ENCODE measurements at places on chromosomes 6 and 20.

DNA sequence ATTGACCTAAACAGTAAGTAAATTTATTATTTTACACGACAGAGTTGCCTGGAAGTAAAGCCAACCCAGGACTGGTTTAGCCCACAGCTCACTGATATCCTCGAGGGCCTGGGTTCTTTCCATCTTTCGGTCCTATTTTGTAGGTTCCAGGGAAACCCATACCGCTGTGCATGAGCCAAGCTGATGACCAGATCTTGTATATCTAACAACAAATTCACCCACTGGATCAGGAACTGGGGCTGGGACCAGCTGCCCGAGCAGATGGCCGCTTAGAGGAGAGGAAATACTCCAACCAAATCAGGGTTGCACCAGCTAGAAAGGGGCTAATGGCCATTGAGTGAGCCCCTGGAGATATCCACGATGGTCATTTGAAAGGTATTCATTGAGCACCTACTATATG lies 139.2 kb downstream of the BACH2 start:
- no peak for DNase-seq

DNA sequence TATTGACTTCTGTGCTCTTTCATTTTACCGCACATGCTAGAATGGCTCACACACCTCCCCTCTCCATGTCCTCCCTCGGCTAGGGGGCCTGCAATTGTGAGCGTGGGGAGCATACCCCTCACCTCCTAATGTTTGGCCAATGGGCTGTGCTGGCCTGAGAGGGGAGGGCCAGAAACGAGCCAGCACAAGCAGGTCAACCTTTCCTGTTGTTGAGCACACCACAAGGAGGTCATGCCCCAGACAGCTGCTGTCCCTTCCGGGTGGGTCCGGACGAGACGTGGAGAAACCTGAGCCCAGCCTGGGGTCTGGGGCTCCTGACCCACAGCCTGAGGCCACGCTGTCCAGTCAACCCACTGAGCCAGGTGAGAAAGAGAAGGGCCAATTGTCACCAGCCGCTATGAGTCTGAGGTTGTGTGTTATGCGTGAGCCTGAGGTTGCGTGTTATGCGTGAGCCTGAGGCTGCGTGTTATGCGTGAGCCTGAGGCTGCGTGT lies 77.4 kb downstream of the TTLL2 start:
- no peak for DNase-seq

DNA sequence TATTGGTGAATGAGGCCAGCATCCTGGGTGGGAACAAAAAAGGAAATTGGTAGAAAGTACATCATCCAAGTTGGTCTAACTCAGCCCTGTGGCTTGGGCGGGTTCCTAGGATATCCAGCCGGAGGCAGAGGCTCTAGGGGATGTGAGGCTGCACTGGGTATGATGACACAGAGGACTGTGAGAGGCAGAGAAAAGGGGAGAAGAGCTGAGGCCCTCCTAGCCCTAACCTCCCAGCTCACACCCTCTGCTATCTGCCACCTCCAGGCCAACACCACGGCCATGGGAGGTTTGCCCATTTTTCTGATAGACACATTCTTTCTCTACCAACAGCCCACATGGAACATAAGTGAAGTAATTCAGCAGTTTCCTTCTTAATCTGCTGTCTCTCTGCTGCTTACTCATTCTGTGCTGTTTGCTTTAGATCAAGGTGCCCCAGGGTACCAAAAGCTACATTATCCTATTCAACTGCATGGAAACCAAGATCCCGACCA lies 284.4 kb downstream of the ESR1 start:
- no peak for DNase-seq

DNA sequence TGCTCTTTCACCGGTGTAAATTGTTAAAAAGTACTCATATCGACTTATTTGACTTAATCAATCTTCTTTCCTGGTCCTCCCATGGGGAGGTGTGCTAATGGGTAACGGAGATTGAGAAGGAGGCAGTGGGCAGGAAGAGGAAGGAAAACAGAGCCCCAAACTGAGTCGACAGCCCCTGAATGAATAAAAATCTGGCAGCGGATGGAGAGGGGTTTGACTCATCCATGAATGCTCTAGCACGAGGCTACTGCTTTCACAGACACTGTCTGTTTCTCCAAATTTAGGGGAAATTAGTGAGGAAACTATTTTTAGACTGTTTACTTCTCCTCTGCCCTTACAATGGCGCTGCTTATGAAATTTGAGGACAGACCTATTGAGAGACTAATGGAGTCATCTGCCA lies 142.2 kb upstream of the ATXN1 start:
- no peak for DNase-seq

GRCh38 chr6:106620931-106621672 lies 8.2 kb downstream of the RTN4IP1 start:
- no peak for DNase-seq

Measured in activated CD4-positive, CD25-positive, alpha-beta regulatory T cell (primary cell).